ENCODE measurements at places on chromosomes 12 and 14.
A peak's percentile ranks its signal among the peaks of the same experiment; 100 is the strongest.

DNA sequence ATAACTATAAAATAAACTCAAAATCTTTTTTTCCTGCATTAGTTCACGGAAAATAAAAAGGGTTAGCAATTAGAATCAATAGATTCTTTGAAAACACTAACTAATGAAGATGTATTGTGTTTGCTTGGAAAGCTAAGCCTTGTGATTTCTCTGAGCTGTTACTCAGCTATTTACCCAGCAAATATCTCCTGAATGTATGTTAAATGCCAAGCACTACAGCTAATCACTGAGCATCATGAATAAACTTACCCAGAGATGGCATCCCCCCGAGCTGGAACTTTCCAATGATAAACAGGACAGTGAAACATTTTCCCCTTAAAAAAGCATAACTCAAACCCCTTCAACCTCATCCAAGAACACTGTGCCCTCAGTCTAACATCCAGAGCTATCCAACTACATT is 71.2 kb downstream of the SLC2A13 start:
- DNase-seq = no peak

DNA sequence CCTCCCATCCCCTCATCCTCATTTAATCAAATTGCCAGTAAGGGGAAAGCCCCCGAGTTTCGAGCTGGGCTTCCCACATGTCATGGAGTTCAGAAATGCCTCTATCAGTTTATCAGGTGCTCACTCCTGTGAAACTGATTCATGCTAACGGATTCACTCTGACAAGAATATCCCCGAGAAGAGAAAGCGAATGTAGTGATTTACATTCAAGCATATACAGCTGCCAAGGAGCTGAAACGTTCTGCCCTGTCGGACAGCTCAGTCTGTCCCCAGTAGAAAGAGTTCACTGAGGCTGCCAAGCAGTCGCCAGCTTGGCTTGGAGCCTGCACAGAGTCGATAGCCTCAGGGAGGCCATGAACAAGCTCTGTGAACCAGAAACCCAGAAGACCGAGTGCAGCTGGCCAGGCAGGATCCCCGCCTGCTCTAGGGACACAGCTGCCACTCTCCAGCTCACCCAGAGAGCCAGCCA is 88.4 kb downstream of the TMCC3 start:
- DNase-seq = peak; percentile 16

GRCh38 chr12:34526946-34527345 is 504.6 kb downstream of the ALG10 start:
- no peak for DNase-seq

GRCh38 chr12:49870501-49871262 is 27.8 kb upstream of the BCDIN3D start:
- no peak for DNase-seq

- no peak for DNase-seq
These were observed 28.4 kb upstream of the A2M start for GRCh38 chr12:9143929-9144729.

DNA sequence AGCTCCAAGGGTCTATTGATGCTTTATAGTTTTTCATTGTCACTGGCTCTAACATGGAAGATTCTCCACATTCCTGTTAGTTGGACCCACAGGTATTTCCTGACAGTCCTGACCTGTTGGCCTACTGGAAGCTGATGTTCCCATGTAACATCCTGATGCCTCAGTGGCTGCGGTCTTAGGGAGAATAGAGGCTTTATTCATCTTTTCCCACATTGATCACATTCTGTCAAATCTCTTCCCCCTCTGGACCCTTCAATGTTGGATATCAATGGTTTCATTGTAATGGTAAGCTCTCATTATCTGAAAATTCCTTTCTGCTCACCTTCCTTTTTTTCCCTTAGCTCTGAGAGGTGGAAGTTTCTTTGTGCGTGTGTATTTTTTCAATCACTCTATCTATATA is 280.9 kb upstream of the TBX3 start:
- no peak for DNase-seq

- DNase-seq = peak; percentile 20
These were observed 135.3 kb downstream of the AEBP2 start for GRCh38 chr12:19574601-19575000.

GRCh38 chr12:53626702-53627169 is 554 bp upstream of the ATF7 start:
- DNase-seq = peak; percentile 7

- no peak for DNase-seq
These were observed 48.6 kb upstream of the CATSPERB start for GRCh38 chr14:91780452-91780851.

- DNase-seq = no peak
These were observed 58.7 kb upstream of the OR10AD1 start for GRCh38 chr12:48261773-48262172.

DNA sequence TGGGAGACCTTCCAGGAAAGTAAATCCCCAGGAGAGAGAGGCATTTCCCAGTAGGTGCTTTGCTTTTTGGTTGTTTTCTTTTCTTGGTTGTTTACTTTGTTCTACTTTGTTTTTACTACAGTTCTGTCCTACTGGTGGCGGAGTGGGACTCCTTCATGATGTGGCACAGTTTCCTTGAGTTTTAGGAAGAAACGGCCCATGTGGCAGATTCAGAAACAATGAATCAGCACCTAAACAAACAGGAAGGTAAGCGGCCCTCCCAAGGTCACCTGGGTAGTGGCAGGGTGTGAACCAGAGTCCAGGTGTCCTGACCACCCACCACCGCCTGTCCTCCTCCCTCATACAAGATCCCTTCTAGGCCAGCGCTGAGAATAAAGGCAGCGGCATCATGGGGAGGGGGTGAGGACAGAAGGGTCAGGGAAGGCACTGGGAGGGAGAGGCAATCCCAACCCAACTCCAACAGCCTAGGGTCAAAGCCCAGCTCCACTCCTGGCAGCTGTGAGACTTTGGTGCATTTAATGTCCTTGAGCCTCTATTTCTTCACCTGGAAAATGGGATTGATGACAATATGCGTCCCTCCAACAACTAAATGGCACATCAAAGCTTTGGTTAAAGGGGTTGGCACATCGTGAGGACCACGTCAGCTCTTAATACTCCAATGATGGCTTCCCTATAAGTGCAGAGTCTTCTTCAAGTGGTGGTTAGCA is 111.5 kb upstream of the BCL2L14 start:
- peak; percentile 30 for DNase-seq

GRCh38 chr14:61125867-61126572 is 145.0 kb downstream of the SLC38A6 start:
- no peak for DNase-seq

GRCh38 chr14:68479247-68479646 is 313.6 kb downstream of the ZFP36L1 start:
- DNase-seq = peak; percentile 62

DNA sequence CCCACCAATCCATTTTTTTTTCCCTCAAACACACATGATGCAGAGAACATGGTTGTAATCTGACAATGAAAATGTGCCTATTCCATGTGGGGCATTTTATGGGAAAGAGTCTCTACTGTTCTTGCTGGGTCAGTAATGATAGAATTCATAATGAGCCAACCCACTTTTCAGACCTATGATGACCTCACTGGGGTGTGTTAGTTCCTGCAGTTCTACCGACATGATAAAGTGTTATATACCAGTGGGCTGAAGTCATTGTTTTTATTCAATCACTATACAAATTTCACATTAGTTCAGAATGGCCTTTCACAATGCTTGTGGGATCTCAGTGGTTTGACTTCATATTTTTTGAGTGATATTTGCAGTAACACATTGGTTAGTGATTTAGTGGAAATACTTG is 47.5 kb downstream of the PPFIBP1 start:
- DNase-seq = peak; percentile 91

GRCh38 chr14:101595887-101596721 is 34.8 kb downstream of the DIO3 start:
- DNase-seq = peak; percentile 1

Measured in EH (cell line).